ENCODE measurements at places on chromosomes 1 and 21.

- no peak for DNase-seq
Measured at GRCh38 chr1:67816506-67816905, 16.8 kb downstream of the GNG12 start.

GRCh38 chr1:40633931-40634376, 31.5 kb downstream of the RIMS3 start:
- no peak for DNase-seq

DNA sequence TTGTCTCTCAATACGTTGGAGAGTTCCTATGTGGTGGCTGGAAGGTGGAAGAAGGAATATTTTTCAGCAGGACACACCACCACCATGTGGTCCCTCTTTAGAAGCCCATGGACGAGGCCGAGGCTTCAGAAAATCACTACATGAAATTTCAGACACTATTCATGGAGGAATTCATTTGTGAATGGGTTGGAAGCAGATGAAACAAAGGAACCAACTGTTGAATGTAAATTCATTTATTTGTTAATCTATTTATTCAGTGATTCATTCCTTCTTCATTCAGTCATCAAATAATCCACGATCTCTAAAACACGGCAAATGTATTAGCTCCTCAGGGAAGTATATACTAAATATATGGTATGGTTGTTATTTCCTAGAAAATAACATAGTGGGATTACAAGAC, 12.2 kb downstream of the SLC35F3 start:
- peak; percentile 13 for DNase-seq

DNA sequence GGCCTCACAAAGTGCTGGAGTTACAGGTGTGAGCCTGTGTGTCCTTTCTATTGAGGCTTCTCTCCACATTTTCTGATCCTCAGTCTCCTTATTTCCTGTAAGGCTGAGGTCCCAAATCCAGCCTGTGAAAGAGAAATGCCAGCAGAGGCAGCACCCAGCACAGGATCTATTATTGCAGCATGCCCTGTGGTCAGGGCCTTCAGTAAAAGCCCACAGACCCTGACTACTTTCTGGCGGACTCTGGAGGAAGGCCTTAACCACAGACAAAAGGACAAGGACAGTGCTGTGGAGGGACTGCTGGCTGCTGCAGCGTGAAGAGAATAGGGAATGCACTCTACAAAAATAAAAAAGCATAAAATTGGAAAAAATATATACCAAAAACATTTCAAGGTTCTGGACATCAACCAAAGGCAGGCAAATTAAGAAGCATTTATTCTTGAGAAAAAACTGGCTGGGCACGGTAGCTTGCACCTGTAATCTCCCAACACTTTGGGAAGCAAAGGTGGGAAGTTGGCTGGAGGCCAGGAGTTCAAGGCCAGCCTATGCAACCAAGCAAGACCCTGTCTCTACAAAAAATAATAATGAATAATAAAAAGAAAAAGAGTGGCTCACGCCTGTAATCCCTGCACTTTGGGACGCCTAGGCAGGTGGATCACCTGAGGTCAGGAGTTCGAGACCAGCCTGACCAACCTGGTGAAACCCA, 9.4 kb upstream of the PGD start:
- DNase-seq = no peak

- no peak for DNase-seq
Measured at GRCh38 chr1:156772728-156773497, 5.6 kb downstream of the PRCC start.

- no peak for DNase-seq
Measured at GRCh38 chr1:241711326-241711725, 59.2 kb downstream of the WDR64 start.

- peak; percentile 77 for DNase-seq
Measured at GRCh38 chr1:58779801-58780382, 4.0 kb downstream of the JUN start.

DNA sequence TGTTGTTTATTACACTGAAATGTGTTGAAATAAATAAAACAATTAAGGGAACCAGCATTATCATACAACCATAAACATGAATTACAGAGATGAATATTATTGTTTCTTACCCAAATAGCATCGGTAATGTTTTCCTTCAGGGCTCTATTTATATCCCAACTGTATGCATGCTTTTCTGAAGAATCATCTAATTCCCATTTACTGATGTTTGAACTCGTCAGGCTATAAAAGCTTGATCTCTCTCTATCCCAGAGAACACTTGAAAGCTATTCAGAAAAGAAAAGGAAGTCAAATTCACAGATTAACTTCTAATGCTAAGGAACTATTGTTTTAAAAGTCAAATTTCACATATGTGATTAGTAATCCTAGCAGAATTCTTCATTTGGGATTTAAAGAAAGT, 12.4 kb downstream of the NUP133 start:
- no peak for DNase-seq

GRCh38 chr21:27590271-27590670, 623.4 kb upstream of the ADAMTS5 start:
- DNase-seq = peak; percentile 83

DNA sequence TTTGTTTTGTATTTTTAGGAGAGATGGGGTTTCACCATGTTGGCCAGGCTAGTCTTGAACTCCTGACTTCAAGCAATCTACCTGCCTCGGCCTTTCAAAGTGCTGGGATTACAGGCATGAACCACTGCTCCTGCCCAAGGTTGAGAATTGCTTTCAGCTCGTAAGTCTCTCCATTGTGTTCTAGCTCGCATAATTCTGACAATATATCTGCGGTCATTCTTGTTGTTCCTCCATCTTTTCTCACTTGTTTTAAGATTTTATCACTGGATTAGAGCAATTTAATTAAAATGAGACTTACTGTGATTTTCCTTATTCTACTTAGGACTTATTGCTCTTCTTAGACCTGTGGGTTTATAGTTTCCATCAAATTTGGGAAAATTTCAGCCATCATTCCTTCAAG, 102.9 kb downstream of the AHCTF1 start:
- no peak for DNase-seq

GRCh38 chr1:39646232-39647081, 7.0 kb upstream of the HEYL start:
- peak; percentile 68 for DNase-seq

- no peak for DNase-seq
Measured at GRCh38 chr21:29524055-29524454, 225.3 kb downstream of the BACH1 start.

DNA sequence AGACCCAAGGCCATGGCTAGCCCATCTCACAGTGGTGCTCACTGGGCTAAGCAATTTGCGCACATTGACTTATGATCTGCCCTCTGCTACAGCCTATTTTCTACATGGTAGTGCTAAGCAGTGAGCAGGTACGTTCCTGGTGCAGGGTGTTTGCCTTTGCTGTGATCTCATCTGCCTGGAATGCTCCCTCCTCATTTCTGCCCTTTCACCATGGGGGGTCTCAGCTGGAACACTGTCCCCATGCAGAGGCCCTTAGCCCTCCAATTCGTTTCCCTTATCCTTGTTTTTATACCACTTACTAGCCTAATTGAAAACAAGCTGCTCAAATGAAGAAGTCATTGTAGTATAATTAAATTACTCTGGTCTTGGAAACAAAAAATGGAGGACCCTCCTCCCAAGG, 2.0 kb upstream of the B3GALT5 start:
- no peak for DNase-seq

GRCh38 chr21:45405271-45405818, 380 bp downstream of the COL18A1 start:
- peak; percentile 56 for DNase-seq

GRCh38 chr1:185594786-185595410, 139.3 kb upstream of the HMCN1 start:
- DNase-seq = no peak

- no peak for DNase-seq
Measured at GRCh38 chr1:79441238-79441637, 434.7 kb upstream of the ADGRL4 start.

GRCh38 chr1:42904434-42904833, 54.2 kb downstream of the SLC2A1 start:
- DNase-seq = no peak

- DNase-seq = no peak
Measured at GRCh38 chr1:9629445-9630201, 21.9 kb upstream of the PIK3CD start.

DNA sequence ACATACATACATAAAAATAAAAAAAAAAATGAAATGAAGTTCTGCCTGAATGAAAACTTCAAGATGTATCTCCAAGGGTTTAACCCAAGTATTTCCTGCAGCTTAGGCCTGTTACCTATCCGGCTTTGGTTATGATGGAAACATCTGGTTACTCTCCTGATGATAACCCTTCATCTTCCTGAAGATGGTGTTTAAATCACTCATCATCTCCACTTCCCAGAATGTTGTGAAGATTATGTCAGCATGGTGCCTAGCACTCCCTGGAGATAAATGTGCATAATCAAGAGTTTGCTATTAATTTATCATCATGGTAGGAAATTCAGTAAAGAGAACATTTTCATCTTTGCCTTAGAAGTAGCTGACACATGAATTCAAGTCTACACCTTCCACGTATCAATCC, 52.9 kb upstream of the ZNF326 start:
- no peak for DNase-seq

- peak; percentile 97 for DNase-seq
Measured at GRCh38 chr1:62230718-62231117, 36.1 kb downstream of the L1TD1 start.

DNA sequence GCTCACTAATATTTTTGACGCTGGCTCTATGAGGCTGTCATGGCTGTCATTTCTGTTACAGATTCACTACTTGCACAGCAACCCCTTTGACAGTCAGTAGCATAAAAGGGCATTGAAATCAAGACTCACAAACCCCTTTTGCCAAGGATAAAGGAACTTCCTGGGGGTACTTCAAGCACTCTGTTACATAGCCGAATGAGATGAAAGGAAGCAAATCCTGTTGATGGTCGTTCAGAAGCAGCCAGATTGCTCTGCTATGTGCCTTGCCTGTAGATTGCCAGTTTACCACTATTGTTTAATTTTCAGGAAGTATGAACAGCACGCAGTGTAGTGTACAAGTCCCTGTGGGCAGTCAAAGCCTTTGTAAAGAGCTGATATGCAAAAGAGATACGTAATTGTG, 296.2 kb downstream of the LRRIQ3 start:
- DNase-seq = no peak

DNA sequence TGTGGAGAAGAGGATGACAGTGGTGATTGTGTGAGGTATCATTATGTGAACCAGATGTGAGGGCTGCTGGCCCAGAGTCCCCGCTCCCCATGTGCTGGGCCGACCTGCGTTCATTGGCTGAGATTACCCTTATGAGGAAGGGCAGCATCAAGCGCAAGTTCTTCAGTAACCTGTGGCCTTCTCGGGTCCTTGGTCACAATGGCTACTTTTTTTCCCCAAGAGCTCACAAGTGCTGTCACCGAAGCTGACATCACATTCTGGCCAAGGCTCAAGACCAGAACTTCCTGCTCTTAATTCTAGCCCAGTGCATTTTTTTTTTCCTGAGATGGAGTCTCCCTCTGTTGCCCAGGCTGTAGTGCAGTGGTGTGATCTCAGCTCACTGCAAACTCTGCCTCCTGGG, 262.9 kb downstream of the RHOU start:
- DNase-seq = no peak

DNA sequence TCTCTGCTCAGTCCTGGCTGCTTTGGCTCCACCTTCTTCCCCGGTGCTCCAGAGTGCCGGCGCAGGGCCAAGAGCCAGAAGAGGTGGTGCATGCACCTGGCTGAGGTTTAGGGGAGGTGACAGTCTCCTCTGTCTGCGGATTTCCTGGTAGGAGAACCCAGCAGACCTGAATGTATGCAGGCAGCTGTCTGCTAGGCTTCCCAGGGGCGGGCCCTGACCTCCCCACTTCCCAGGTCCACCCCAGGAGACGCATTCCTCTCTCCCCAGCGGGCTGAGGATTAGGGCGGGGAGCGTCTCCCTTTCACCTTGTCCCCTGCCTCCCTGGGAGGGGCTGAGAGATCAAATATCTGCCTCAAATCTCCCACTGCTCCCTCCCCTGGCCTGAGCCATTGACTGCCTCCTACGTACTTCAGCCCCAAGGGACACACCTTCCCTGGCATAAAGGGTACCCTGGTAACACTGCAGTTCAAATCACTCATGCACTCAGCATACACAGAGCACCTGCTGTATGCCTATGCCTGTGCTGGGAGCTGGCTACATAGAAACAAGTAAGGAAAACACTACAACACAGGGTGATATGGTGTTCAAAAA, 27.5 kb downstream of the DMBX1 start:
- no peak for DNase-seq

GRCh38 chr1:212539737-212540430, 68.7 kb upstream of the ATF3 start:
- DNase-seq = no peak

GRCh38 chr1:158028969-158029368, 35.5 kb downstream of the KIRREL1 start:
- DNase-seq = peak; percentile 65

DNA sequence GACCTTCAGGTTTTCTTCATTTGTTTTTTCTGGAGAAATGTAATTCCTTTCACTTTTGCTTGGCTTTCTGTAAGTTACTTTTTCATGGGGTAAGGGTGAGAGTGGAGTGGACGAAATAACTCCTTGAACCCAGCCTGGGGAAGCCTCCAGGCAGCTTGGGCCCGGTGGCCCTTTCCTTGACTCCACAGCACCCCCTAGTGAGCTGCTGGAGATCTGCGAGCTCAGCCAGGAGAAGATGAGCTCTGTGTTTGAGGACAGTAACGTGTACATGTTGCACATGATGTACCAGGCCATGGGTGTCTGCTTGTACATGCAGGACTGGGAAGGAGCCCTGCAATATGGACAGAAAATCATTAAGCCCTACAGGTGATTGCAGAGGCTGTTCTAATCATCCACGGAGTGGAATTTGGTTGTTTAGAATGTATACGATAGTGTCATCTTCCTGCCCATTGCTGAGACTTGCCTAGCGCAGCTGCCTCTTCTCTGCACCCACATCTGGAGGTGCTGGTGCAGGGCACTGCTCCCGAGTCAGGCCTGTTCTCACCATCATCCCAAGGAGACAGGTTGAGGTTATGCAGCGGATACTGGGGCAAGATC, 51.0 kb downstream of the SMYD2 start:
- DNase-seq = peak; percentile 50

GRCh38 chr1:26496861-26497260, 24.6 kb downstream of the HMGN2 start:
- no peak for DNase-seq

DNA sequence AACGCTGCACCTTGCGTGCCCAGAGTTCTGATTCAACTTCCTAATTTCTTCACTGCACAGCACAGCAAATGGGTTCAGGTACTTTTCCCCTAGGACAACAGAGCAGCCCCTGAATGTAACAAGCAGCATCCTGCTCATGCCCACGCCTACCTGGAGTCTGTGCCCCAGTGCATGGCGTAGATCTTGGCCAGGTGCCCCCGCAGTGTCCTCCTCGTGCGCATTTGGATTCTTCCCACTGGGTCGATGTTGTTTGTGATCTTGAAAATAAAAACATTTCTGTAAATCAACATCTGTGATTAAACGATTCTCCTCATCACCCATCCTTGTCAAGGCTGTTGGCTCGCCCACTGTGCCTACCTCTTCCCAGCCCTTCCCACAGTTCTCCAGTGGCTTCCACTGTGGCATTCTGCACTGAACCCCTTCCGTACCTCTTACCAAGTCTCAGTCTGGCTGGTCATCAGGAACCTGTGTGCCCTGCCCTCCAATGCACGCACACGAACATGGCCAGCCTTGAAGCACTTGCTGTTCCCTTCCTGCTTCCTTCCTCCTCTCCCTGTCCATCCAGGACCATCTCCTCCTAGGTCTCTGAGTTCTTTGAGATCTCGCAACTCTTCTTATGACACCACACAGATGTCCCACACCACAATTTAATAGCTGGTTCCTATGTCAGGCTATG, 37.5 kb upstream of the NADK start:
- no peak for DNase-seq
